NCI-H2081 (cell line): ENCODE measurements at places on chromosomes 16 and 17.
A peak's percentile ranks its signal among the peaks of the same experiment; 100 is the strongest.

DNA sequence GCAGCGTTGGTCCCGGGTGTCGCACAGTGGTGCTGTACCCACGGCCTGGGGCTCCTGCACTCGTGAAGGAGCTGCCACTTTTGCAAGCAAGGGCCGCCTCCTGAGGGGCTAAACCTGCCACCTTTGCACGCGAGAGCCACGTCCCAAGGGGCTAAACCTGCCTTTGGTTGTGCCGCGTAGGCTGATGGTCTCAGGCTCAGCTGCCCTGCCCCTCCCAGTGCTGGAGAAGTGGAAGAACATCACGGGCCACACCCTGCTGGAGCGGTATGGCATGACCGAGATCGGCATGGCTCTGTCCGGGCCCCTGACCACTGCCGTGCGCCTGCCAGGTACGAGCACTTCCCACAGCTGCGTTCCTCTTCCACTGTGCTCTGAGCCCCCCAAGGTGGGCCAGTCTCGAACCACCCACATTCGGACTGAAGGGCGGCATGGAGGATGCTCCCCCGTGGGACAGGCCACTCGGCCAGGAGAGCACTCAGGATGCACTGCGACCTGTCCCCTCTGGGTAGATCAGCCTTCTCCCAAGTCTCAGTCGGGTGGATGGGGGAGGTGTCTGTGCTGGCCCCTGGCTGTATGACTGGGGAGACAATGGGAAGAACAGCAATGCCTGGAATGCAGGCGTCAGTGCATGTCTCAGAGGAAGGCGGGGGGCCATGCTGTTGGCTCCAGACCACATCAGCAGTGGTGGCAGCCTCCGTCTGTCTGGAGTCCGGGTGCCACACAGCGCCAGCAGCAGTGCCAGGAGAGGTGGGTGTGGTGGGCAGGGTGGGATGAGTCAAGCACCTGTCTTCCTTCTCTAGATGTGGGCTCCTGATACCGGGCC lies 20.7 kb downstream of the ACSF3 start:
- no peak for DNase-seq

DNA sequence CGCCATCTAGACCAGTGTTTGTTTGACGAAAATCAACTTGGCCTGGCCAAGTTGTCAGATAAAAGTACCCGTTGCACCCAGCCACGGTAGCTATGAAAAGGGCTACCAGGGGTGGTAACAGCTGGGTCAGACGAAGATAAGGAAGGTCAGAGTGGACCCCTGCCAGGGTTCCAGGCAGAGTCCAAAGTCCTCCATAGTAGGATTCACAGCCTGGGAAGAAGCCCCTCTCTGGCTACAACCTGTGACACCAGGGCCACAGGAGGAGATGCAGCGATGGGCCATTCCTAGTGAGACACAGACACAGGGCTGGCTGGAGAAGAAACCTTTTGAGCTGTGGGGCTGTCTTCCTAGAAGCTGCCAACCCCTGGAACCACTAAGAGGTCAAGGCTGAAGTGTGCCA lies 39.3 kb downstream of the MEAK7 start:
- DNase-seq, result no peak

- peak; percentile 74 for DNase-seq
Measured at GRCh38 chr17:74368341-74369081, 1.2 kb downstream of the GPR142 start.

- DNase-seq, result no peak
Measured at GRCh38 chr17:80797741-80798594, 193.7 kb upstream of the CHMP6 start.

DNA sequence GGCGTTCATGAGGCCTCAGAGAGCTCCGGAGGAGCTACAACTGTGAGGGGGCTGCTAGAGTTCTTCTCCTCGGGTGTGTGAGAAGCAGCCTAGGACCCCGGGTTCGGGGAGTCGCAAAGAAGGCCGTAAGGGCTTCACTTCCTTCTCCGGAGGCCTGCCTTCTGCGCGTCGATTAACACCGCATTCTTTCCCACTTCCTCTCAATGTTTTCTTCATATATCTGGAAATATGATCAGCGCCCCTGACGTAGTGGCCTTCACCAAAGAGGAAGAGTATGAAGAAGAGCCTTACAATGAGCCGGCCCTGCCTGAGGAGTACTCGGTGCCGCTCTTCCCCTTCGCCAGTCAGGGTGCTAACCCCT lies 449 bp downstream of the SMCR8 start:
- no peak for DNase-seq

DNA sequence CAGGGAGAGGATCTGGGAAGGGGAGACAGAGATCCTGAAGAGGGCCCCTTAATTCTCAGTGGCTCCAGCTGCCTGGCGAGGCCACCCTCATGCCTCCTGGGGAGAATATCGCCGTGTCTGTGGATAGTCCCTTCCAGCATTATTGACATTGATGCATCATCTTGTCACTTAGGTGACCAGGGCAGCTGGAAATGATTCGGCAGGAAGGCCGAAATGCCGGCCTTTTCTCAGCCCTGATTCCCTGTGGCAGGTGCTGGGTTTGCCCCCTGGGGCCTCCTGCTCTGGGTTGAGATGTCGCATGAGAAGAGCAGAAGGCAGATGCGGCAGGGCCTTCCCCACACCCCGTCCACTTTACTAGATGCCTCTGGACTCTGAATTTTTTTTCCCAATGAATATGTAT lies 89.5 kb downstream of the RAP1GAP2 start:
- no peak for DNase-seq

- no peak for DNase-seq
Measured at GRCh38 chr16:896261-897199, 74.3 kb downstream of the LMF1 start.

- no peak for DNase-seq
Measured at GRCh38 chr16:12784076-12784475, 19.6 kb downstream of the CPPED1 start.

GRCh38 chr16:3188675-3188924 lies 596 bp downstream of the OR1F1 start:
- no peak for DNase-seq

GRCh38 chr16:56608876-56609462 lies 585 bp downstream of the MT2A start:
- DNase-seq, result no peak

- DNase-seq, result no peak
Measured at GRCh38 chr17:76872874-76873221, 4.6 kb downstream of the MGAT5B start.

GRCh38 chr16:12262454-12263180 lies 286.1 kb downstream of the SNX29 start:
- DNase-seq, result no peak

DNA sequence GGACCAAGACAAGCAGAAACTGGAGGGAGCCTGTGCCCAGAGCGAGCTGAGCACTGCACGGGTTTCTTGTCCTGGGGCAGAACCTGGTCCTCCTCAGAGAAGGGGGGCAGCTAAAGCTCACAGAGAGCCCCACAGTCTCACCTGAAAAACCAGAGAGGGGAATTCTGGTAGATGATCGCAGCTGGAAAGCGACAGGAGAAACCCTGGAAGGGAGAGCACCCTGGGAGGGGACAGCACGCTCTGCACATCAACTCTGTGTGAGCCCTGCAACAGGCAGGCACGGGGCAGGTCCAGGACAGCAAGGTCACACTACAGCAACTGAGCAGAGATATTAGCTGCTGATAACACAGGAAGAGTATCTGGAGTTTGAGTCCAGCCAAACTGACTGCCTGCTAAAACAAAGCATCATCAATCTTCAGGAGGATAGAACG lies 18.2 kb downstream of the ZCCHC14 start:
- DNase-seq, result no peak

DNA sequence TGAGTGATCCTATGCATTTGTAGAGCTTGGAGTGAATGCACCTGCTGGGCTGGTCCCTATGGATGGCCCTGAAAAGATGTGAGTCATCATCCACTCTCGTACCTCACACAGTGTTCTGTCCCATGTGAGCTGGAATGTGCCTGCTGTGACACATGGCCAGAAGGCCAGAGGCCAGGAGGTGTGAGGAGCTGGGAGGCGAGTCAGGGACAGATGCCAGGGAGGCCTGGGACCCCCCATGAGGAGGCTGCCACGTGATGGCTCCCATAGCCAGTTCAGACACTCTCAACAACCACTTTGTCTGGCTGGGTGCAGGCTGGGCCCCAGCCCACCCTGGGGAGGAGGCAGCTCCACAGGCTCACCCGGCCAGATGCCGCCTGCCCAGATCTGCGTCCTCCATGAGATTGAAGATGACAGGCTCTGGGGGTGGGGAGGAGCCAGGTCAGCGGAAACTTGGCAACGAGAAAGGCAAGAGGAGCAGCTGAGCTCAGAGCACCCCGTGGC lies 168.8 kb downstream of the C16orf78 start:
- no peak for DNase-seq

DNA sequence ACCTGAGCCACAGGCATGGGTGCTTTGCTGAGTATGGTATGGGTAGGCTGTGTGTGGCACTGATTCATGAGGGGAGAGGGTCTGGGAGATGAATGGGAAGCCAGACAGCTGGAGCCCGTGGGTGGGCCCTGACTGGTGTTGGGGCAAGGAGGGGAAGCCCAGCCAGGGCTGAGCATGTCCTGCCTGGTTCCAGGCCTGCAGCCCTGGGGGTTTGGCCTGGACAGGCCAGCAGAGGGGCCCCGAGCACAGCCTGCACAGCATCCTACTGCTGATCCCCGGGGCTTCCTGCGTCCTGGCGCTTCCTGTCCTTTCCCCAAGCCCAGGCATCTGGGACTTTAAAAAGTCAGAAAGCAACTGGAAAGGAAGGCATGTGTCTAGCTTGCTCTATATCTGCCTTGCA lies 4.6 kb upstream of the MVD start:
- no peak for DNase-seq

DNA sequence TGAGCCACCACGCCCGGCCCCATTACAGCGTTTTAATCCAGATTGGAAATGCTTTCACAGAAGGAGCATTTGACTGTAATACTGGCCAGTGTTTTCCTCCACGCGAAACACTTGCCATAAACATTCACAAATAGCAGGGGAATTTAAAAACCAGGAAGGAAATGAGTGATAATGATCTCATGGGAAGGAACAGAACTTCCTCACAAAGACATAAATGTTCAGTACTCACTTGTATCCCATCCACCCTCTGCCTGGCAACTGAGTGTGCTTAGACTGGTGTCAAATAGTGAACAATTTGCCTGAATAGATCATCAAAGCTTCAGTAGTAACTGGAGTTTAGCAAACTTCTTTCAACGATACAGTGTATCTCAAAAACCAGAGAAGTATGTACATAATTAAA lies 54.1 kb downstream of the PSMD12 start:
- no peak for DNase-seq

GRCh38 chr17:18280249-18280648 lies 19.8 kb downstream of the MIEF2 start:
- no peak for DNase-seq

DNA sequence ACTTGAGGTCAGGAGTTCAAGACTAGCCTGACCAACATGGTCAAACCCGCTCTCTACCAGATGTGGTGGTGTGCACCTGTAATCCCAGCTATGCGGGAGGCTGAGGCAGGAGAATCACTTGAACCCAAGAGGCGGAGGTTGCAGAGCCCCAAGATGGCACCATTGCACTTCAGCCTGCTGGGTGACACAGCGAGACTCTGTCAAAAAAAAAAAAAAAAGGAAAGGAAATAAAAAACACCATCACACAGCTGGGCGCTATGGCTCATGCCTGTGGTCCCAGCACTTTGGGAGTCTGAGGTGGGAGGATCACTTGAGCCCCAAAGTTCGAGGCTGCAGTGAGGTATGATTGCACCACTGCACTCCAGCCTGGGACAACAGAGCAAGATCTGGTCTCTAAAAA lies 13.3 kb upstream of the SBK1 start:
- no peak for DNase-seq

- DNase-seq, result no peak
Measured at GRCh38 chr16:57166451-57166850, 19.4 kb downstream of the PSME3IP1 start.

- no peak for DNase-seq
Measured at GRCh38 chr16:89048871-89049422, 44.7 kb upstream of the ACSF3 start.

DNA sequence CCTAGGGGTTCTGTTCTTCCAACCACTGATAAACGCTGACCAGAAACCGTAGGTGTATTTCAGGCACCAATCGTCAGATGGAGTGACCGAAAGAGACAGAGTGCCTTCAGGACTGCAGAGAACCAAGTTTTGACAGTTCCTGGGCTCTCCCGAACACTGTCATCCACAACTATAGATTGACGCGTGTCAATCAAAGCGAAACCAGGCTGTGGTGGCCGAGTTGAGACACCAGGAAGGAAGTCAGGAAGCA lies 11.9 kb upstream of the AURKB start:
- DNase-seq, result no peak

GRCh38 chr17:75856062-75856756 lies 1.1 kb upstream of the WBP2 start:
- DNase-seq, result peak; percentile 71

DNA sequence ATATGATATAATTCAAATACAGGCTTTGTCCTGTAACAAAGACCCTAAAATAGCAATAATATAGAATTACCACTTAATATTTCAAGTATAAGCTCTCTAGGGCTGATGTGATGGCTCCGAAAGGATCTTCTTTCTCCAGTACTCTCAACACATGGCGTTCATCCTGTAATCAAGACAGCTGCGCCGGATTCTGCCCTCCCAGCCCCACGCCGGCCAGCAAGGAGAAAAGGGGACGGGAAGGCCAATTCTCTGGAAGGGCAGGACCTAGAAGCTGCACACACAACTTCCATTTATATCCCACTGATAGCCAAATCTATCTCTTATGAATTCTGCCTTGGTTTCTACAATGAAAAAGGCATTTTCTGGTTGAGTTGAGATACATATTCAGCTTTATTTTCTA lies 32.0 kb downstream of the CCDC182 start:
- no peak for DNase-seq

DNA sequence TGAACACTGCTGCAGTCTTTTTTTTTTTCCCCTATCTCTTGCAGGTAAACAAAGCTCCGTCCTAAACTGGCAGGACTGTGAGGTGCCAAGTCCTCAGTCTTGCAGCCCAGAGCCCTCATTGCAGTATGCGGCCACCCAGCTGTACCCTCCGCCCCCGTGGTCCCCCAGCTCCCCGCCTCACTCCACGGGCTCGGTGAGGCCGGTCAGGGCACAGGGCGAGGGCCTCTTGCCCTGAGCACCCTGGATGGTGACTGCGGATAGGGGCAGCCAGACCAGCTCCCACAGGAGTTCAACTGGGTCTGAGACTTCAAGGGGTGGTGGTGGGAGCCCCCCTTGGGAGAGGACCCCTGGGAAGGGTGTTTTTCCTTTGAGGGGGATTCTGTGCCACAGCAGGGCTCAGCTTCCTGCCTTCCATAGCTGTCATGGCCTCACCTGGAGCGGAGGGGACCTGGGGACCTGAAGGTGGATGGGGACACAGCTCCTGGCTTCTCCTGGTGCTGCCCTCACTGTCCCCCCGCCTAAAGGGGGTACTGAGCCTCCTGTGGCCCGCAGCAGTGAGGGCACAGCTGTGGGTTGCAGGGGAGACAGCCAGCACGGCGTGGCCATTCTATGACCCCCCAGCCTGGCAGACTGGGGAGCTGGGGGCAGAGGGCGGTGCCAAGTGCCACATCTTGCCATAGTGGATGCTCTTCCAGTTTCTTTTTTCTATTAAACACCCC lies 13.8 kb downstream of the IL34 start:
- no peak for DNase-seq
